ENCODE measurements at places on chromosomes 13 and 19. TPM values are rescaled to one million over a fixed set of nuclear protein-coding genes. Genes with fewer than 3 reads are reported as not detected.

- peaks cover 5% of the 10 kb centered on the region for H3K4me1 ChIP-seq
- no peak overlapping the region for H3K27ac ChIP-seq
- H3K36me3 ChIP-seq: peaks cover 15% of the 10 kb centered on the region
- H3K27me3 ChIP-seq: no peaks in the 10 kb centered on the region
Observed at GRCh38 chr19:17409990-17410389, 4.6 kb upstream of the BST2 start.

DNA sequence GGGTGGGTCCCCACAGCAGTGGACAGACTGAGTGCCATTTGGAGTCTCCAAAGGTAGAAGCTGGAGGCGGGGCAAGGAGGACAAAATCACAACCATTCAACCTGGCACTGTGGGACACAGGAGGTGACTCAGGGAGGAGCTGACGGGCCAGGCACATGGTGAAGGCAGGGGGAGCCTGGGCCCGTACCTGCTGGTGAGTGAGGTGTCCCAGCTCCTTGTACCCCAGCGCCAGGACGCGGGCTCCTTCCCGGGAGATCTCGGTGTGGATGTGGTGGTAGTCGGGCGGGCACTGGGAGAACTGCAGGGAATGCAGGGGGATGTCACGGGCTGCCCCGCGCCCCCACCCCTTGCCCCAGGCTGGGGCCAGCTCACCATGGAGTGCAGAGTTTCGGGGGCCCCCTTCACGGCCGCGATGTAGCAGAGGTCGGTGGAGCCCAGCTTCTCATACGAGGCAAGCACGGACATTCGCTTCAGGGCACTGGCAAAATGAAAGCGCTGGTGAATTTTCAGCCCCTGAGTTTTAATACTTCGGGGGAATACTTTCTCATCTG is 9.8 kb downstream of the ATP13A1 start:
- no peak overlapping the region for H3K4me3 ChIP-seq
- peaks cover 73% of the 10 kb centered on the region for H3K36me3 ChIP-seq
- H3K27me3 ChIP-seq: no peaks in the 10 kb centered on the region
- no peak for DNase-seq
- H3K27ac ChIP-seq: no peak overlapping the region

DNA sequence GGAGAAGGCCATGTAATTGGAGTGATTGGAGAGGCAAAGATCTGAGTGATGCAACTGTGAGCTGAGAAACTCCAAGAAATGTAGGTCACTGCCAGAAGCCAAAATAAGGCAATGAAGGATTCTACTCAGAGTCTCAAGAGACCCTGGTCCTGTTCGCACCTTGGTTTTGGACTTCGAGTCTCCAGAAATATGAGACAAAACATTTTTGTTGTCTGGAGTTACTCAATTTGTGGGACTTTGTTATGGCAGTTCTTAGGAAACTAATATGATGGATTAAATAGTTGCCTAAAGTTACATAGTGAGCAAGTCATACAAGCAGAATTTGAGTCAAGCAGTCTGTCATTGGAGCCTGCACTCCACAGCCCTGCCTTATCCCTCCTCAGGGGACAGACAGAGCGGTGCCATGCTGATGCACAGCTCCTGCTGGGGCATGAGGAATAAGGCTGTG is 104.2 kb downstream of the ITGBL1 start:
- no peaks in the 10 kb centered on the region for H3K36me3 ChIP-seq
- no peaks in the 10 kb centered on the region for H3K27me3 ChIP-seq
- no peaks in the 10 kb centered on the region for H3K4me1 ChIP-seq
- H3K4me3 ChIP-seq: no peak overlapping the region

GRCh38 chr13:66714795-66715194 is 515.3 kb downstream of the PCDH9 start:
- no peak for DNase-seq
- H3K27ac ChIP-seq: no peak overlapping the region
- H3K27me3 ChIP-seq: no peaks in the 10 kb centered on the region
- no peak overlapping the region for H3K4me3 ChIP-seq
- no peaks in the 10 kb centered on the region for H3K36me3 ChIP-seq

The TRAPPC2B gene
- polyA plus RNA-seq: 22.5 TPM

The AP1M2 gene
- not detected for polyA plus RNA-seq

The IL11 gene
- polyA plus RNA-seq: not detected

Data from CD8-positive, alpha-beta memory T cell (primary cell).